ENCODE measurements at places on chromosomes 11 and 22.

DNA sequence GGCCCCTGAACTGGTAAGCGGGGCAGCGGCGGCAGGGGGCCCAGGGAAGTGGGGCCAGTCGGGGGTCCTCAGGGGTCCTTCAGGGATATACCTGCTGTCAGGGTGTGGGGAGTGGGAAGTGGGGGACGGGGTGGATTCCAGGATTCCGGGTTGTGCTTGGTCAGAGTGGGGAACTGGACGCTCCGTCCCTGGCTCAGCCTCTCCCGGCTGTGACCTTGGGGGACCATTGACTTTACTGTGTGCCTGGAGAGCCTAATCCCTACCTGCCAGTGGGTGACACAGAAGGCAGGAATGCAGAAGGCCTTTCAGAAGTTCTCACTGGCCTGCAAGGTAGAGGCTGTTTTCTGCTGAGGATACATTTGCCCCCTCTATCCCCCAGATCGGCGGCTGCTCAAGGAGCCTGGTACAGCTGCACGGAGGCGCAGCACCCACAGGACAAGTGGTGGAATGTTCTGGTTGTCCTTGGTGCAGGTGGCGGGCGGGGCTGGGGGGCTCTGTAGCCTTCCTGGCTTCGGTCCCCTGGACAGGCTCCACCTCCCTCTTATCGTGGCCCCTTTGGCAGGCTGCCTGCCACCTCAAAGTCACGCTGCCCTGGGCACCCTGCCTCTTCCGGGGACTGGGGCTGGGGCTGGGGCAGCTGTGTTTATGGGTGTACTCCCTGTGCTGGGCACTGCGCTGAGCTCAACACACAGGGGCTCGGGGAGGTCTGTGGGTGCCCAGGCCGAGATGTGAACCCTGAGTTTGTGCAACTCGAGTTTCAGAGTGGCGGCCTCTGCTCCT is 18.4 kb downstream of the KCNQ1 start:
- no peak for DNase-seq

GRCh38 chr11:128687321-128687720 is 6.6 kb upstream of the FLI1 start:
- no peak for DNase-seq

DNA sequence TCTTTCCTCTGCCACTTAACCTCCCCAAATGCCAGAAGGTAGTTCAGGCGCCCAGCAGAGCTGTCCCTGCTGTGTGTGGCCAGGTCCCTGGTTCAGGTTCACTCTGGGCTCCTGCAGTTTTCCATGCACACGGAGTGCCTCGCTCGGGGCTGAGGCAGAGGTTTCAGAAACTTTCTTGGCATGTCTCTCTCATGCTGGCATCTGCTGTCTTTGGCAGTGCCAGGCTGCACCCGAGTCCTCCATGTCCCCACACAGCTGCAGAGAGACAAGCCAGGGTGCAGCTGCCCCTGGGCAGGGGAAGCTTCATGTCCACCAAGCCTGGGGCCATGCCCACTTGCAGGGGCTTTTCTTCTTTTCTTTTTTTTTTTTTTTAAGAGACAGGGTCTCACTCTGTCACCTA is 7.0 kb upstream of the NEFH start:
- no peak for DNase-seq

- no peak for DNase-seq
Observed at GRCh38 chr11:133305208-133305956, 226.9 kb downstream of the OPCML start.

DNA sequence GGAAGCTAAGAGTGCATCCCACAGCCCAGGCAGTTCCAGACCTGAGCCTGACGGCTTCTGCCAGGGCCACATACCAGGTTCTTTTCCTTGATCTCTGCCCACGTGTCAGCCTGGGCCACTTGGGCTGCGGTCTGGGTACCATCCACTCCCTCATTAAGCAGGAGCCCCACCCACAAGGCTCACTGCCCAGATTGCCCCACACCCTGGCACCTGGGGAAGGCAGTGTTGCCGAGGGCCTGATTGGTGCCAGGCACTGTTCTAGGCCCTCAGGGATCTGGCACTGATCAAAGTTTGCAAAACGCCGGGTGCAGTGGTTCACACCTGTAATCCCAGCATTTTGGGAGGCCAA is 15.4 kb downstream of the GGA1 start:
- no peak for DNase-seq

GRCh38 chr11:110730773-110731172 is 18.5 kb upstream of the ARHGAP20 start:
- DNase-seq, result no peak

DNA sequence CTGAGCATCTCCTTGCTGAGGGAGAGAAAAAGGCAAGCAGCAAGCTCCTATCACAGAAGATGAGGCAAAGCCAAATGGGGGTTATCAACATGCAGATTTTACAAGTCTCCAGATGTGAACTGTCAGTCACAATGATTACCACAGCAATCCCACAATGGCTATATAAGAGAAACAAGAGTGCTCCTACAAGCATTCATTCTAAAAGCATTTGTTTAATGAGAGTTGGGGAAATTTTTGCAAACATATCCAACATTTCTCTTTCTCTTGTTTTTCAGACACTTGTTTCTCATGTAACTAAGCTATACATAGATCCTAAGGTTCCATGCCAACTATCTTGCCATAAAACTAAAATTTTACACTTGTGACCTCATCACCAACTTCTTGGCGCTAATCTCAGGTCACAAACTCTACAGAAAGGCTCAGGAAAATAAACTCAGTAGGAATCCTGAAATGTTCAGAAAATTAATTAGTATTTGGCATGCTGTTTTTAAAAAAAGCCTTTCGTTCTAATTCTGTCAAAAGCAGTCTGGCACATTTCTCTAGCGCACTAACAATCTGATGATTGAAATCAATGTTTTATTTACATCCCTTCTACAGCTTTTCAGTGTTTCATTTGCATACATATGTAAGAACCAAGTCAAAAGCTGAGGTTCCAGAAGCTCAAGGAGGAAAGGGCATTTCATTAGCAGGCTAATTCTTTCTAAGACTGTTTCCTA is 199.5 kb downstream of the TTC28 start:
- DNase-seq, result no peak

DNA sequence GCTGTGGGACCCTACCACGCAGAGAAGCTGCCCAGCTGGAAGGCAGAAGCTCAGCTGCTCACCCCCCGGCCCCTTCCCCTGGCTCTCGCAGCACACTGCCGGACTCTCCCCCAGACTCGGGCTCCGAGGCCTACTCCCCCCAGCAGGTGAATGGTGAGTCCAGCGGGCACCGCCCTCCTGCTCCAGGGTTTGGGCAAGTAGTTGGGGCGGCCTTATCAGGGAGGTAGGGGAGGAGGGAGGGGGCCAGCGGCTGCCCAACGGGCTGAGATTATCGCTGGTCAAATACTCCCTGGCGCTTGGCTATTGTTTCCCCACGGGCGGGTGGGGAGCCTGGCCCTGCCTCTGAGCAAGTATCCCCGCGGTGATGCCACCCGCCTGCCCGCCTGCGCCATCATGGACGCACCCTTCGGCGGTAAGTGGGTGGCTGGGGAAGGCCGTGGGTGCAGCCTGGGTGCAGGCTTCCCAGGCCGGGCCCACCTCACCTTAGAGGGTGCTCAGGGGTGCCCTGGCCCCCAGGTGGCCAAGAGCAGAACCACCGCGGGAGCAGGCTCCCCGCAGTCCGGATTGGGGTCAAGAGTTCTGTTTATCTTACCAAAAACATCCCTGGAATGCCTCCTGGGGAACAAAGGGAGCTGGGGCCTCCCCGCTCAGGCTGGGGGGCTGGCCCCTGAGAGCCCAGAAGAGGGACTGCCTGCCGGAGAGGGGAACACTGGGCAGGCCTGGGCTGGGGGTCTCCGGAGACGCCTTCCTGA is 16.9 kb downstream of the MYRF start:
- DNase-seq, result no peak

DNA sequence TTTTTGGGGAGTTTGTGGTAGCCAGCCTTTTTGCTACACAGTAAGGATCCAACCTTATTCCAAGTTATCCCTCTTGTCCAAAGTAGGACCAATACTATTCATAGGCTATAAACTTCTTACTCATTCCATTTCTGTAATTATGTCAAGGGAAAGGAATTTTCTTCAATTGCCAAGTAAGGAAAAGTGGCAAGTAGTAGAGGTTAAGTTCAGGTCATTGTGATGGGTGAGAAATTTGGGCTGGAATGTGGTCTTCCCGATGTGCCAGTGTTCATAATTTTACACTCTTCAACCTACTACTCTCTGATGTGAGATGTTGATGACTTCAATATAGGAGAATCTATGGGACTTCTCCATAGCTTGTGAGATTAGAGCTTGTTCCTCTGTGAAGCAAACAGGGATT is 648.8 kb downstream of the METTL15 start:
- DNase-seq, result no peak

DNA sequence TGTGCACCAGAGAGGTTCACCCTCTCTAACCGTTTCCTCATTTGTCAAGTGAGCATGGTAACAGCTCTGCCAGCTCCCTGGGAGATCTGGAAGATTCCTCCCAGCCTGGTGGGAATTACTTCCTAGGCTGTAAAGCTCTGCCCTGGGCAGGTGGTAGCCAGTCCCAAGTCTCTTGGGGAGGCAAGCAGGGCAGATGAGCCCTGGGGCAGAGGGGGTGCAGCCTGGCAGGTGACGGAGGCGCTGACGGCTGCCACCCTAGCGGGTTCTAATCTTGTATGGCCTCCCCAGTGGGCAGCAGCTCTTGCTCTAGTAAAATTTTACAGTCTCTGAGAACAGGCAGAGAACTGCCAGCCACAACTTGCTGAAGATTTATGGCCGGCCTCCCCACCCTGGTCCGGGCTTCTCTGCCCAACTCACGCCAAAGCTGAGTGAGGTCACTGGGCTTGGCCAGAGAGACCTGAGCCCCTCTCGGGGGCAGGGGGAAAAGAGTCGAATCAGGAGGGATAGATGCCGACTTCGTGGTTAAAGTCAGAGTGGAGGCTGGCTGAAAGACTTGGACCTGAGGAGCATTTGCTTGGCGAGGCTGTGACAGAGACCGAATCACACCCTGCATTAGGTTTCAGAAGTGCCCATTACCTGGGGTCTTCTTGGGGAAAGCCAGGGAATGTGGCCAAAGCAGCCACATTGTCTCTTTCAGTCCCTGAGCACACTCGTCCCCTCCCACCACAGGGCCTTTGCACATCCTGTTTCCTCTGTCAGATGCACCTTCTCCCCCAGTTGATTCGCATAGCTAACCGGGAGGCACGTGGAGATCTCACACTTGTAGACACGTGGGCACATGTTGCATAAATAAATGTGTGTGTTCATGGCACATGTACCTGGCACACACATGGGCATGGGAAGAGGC is 188.2 kb downstream of the MN1 start:
- DNase-seq, result no peak

- peak; percentile 62 for DNase-seq
Observed at GRCh38 chr11:20211691-20212090, 51.4 kb upstream of the DBX1 start.

- no peak for DNase-seq
Observed at GRCh38 chr11:35723913-35724312, 61.3 kb downstream of the TRIM44 start.

- peak; percentile 27 for DNase-seq
Observed at GRCh38 chr11:56624661-56625110, 10.0 kb upstream of the OR5M1 start.

- DNase-seq, result no peak
Observed at GRCh38 chr11:84566671-84567070, 1060.5 kb downstream of the DLG2 start.

DNA sequence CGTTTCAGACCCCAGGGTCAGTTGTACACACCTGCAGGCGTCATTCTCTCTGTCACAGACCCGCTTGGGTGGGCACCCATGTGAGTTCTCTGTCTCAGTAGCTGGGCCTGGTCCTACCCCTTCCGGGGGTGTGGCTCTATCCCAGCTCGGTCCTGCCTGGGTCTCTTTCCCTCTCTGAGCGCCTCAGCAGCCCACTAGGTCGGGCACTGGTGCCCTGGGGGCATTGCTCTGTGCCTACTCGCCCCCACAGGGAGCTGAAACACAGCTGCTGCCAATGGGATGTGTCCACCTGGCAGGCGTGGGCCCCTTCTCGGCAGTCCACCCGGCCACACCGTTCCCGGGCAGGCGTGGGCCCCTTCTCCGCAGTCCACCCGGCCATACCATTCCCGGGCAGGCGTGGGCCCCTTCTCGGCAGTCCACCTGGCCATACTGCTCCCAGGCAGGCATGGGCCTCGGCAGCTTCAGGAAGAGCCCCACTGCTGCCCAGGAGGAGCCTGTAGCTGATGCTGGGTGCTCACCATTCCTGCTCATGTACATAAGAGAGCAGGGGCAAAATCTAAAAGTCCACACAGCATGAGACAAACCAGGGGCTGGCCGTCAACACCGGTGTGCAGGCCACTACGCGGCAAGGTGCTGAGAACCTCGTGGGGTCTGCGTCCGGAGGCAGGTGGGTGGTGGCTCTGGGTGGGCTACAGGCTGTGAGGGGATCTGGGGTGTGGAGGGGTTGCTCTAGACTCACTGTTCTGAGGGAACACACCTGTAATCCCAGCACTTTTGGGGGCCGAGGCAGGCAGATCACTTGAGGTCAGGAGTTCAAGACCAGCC is 12.3 kb downstream of the MLC1 start:
- DNase-seq, result no peak

DNA sequence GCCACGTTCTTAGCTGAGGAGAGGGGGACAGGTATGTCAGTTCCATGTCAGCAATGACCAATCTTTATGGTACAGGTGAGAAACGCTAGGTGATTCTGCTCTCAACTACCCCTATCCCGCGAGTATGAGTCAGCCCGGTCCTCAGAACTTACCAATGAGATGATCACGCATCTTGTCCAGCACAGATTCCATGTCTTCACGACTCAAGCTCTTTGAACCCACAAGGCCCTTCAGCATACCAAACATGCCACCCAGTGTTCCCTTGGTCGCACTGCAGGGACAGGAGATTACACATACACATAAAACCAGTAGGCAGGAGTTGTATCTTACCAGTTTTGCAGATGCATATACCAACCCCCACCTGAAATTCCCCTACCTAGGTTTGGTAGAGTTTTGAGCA is 2.9 kb downstream of the SRPRA start:
- DNase-seq, result no peak

DNA sequence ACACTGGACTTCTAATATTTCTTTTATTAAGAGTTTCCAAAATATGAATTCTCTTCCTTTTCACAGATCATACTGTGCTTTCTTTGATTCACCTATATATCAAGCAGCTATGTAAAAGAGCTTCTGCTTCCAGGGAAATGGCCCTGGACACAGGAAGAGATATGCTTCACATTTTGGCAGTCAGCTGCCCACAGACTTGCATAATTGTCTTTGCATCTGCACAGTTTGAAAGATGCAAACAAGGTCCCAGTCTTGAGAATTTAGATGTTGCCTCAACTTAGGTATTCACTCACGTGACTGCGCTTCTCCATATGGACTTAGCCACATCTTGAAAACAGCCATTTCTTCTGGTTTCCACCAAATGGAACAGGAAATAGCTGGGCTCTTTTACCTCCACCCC is 92.3 kb upstream of the POU2AF2 start:
- DNase-seq, result no peak

- DNase-seq, result no peak
Observed at GRCh38 chr22:31646186-31647019, 15.6 kb downstream of the PISD start.
